ENCODE measurements at places on chromosomes 1 and 21.

GRCh38 chr1:29626066-29626465, 389.7 kb downstream of the PTPRU start:
- DNase-seq = no peak

GRCh38 chr21:35202431-35202830, 153.3 kb upstream of the RUNX1 start:
- no peak for DNase-seq

DNA sequence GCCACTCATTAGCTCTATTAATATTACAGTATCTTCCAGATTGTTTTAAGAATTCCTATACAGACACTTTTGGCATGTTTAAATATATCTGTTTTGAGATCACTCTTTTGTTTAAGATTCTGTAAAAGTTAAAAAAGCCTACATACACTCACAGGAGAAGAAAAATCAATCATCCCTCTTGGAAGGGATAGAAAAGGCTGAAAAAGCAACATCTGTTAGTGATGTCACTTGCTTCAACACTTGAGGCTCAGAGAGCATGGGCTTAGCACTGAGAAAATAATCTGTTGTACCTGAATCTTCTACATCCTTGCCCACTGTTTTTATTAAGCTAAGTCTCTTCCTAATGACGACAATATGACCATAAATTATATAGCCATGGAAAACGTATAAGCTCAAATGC, 127.0 kb downstream of the ZP4 start:
- DNase-seq = no peak

DNA sequence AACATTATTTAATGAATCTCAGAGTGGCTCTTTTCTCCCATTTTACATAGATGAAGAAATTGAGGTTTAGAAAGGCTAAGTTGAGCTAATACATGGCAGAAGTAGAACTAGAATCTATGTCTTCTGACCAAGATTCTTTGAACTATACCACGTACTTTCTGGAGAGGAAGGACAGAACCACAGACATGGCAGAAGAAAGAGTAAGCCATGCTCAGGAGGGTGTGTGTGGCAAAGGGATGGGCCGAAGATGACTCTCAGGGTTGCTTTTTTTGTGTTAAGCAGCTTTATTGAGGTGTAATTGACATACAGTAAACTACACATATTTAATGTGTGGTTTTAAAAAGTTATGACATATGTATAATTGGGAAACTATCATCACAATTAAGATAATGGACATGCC, 69.5 kb downstream of the PEX14 start:
- DNase-seq = no peak

GRCh38 chr1:35005711-35006110, 20.6 kb upstream of the TMEM35B start:
- no peak for DNase-seq

- no peak for DNase-seq
Measured at GRCh38 chr1:214318356-214318755, 37.4 kb downstream of the SMYD2 start.

DNA sequence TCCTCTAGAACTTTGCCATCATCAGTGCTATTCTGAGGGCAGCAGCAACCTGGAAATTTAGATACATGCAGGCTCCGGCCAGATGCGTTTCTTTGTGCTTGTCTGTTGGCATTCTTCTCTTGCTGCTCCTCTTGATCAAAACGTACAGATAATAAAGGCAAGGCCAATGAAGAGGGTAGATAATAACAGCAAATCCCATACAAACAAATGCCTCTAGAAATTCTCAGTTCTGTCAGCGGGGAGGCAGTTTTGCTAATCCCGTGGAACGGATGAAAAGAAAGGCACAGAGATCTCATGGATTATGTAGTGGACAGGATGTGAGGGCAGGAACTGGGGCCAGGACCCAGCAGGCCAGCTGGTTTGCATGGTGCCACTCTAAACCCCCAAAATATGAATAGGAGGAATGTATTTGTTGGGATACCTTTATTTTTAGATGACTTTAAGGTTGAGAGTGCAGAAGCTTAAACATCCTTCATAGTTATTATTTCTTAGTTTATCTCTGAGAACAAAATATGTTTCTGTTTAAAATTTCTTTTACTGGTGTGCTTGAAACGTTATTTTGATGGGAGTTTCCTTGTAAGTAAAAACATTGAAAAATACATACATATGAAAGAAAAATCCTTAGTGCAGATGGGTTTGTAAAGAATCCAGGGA, 1.5 kb downstream of the ITSN1 start:
- DNase-seq = no peak

DNA sequence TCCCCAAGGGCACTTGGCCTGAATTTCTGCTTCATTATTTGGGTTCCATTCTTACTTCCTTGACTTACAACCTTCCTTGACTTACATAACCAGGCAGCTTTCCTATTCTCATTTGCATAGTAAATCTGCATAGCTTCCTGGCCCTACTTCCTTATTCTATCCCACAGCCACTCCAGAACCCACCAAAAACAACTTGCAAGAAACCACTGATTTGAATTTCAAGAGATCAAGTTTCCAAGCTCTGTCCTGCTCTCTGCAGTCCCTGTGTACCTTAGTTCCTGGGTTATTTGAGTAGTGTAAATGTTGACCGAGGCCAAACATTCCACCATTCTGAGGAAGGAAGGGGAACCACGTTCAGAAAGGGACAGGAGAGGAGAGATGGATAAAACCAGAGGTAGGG, 603.3 kb downstream of the PTPRC start:
- DNase-seq = no peak

- DNase-seq = no peak
Measured at GRCh38 chr1:232260861-232261260, 369.1 kb downstream of the SIPA1L2 start.

Data from NCI-H345 (cell line).